ENCODE measurements at places on chromosomes 1 and 21.

GRCh38 chr1:242569867-242570266 is 45.4 kb upstream of the PLD5 start:
- no peak for DNase-seq

DNA sequence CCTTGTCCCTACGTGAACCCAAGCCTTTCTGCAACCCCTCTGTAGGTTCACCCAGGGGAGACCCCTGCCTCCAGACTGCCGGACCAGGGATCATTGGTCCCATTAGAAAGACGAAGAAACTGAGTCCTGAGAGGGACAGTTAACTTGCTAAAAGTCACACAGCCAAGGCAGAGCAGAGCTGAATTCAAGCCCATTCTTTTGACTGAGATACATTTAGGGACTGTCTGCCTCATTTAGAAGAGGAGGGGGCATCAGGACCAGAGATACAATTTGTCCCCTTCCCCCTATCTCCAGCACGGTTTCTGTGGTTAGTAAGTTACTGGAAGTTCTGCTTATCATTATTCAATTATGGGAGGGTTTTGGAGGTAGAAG is 19.1 kb downstream of the KCNQ4 start:
- DNase-seq: no peak

- no peak for DNase-seq
These were observed 6.6 kb downstream of the SELE start for GRCh38 chr1:169727307-169727706.

DNA sequence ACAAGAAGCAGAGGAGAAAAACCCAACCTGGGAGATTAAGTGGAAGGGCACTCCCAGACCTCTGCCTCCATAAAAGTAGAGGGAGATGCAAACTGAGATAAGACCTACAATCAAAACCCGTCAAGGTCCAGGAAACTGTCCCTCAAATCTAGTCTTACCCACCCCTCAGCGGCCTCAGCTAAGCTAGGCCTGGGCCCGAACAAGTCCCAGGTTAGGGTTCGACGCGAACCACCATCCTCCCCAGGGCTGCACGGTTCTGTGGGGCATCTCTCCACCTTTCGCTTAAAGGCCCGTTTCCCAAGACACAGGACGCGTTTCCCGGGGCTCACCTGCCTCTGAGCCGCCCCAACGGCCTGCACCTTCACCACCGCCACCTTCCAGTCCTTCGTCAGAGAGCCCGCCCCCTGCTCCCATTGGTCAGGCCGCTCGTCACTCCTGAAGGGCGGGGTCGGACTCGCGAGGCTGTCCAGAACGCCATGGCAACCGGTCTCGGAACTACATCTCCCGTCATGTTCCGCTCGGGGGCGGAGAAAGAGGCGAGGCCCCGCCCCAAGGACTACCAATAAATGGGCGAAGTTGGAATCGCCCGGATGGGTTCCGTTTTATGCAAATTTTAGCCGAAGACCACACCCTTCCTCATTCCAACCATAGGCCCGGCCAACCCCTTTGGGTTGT is at the start of gene CRYZL1:
Gene CRYZL1, minus strand, starts transcription at position 390 of the 675 bp plus-strand sequence. CDS start 10,190 bp downstream, outside the sequence.
- DNase-seq: peak; percentile 100

GRCh38 chr21:45074818-45075595 is 627 bp downstream of the ADARB1 start:
- peak; percentile 27 for DNase-seq

DNA sequence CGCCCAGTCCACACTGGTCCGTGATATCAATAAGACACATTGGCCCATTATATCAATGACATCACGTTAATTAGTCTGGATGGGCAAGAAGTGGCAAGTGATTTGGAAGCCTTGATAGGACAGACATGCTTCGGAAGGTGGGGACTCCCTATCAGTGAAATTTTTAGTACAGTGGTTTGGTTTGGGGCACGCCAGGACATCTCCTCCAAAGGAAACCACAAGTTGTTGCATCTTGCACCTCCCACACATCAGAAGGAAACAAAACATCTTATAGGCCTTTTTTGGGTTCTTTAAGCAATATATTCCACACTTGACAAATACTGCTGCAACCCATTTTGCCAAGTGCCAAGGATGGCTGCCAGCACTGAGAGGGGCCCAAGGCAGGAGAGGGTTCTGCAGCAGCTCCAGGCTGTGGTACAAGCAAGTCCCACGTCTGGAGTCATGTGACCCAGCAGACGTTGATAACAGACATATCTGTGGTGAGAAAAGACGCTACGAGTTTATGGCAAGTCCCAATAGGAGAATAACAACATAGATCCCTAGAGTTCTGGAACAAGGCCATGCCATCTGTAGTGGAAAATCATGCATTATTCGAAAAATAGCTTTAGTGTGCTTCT is 95.3 kb upstream of the DISP3 start:
- DNase-seq: no peak

DNA sequence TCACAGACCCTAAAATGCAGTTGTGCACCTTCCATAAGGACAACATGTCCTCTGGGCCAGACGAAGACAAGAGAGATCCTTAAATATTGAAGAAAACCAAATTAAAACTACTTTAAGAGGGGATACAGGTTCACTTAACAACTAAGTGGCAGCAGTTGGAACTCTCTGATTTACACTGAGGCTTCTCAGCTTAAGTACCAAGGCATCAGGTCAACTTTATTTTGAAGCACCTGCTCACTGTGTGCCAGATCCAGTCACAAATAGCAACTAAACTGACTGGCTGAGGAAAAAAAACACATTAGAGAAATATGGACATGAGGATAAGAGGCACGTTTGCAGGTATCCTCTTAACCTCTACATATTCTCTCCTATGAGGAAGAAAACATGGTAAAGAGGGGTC is 33.2 kb downstream of the SLC35D1 start:
- DNase-seq: no peak

Measured in stimulated activated CD4-positive, alpha-beta T cell treated with anti-CD3 and anti-CD28 coated beads, Interleukin-4, amount 100 ng/mL, for 24 hours (primary cell).